ENCODE measurements at places on chromosomes 3 and 15.

GRCh38 chr15:38267421-38268022 lies 14.9 kb downstream of the SPRED1 start:
- peak; percentile 36 for DNase-seq

GRCh38 chr3:4561661-4562060 lies 68.5 kb downstream of the ITPR1 start:
- DNase-seq: no peak

- no peak for DNase-seq
Observed at GRCh38 chr3:72180405-72180804, 395.5 kb upstream of the PROK2 start.

GRCh38 chr3:165259541-165260193 lies 63.5 kb upstream of the SLITRK3 start:
- peak; percentile 33 for DNase-seq

DNA sequence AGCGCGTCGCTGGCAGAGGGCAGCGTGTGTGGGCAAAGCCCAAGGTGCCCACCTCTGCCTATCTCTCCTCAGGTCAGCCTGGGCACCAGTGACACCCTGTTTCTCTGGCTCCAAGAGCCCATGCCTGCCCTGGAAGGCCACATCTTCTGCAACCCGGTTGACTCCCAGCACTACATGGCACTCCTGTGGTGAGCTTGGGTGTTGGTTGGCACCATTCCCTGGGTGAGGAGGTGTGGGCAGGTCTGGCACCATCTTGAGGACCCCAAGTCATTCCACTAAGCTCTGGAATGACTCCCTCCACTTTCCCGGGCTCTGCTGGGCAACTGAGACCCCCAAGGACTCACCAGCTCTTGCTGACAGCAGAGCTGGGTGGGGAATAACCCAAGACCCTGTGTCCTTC lies 28.5 kb downstream of the XYLB start:
- DNase-seq: no peak

- DNase-seq: no peak
Observed at GRCh38 chr15:80699981-80700380, 4.9 kb downstream of the ABHD17C start.

GRCh38 chr3:65030847-65031463 lies 343.2 kb upstream of the ADAMTS9 start:
- DNase-seq: peak; percentile 33
